ENCODE measurements at places on chromosomes 1 and 21.

- no peak for DNase-seq
These were observed 38.4 kb downstream of the PEX14 start for GRCh38 chr1:10513199-10513598.

GRCh38 chr21:33948096-33948950 is 32.7 kb upstream of the ATP5PO start:
- no peak for DNase-seq

DNA sequence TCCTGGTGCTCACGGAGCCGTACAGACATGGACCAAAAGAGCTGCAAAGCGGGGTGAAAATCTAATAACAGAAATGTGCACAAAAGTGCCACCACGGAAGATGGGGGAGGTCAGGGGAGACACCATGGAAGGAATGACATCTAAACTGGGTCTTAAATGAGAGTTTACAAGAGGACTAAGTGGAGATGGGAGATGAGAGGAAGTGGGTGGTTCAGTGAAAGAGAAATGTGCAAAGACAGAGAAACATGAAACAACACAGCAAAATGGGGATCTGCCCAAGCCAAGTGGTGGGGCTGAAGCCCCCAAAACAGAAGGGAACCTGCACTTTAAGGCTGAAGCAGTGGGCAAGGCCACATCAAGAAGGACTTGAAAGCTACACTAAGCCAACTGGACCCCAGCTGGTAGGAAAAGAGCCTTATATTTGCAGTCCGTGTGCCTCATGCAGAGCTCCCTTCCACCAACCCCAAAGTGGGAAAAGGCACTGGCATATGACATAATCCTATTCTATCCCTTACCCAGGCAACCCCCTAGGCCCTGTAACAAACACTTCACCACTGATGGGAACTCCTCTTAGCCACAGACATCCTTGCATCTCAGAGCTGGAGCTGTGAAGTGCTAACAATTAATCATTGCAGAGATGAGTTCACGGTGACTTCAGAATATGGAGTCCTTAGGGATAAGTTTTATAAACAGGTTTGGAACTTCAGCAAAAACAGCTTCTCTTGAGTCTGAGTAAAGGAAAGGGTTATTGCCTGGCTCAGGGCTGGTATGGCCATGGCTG is 198.6 kb upstream of the EDN2 start:
- no peak for DNase-seq

GRCh38 chr1:236623371-236624166 is 19.3 kb upstream of the HEATR1 start:
- no peak for DNase-seq

GRCh38 chr1:35557611-35558373 is at the start of gene NCDN:
TSS of gene NCDN (plus strand) at chr1:35557799. CDS start at chr1:35558191, 392 bp downstream.
- DNase-seq, result peak; percentile 97

All from sciatic nerve (tissue), 2 donors.